ENCODE measurements at places on chromosomes 6 and 20. TPM values are rescaled to one million over a fixed set of nuclear protein-coding genes. Genes with fewer than 3 reads are reported as not detected.

DNA sequence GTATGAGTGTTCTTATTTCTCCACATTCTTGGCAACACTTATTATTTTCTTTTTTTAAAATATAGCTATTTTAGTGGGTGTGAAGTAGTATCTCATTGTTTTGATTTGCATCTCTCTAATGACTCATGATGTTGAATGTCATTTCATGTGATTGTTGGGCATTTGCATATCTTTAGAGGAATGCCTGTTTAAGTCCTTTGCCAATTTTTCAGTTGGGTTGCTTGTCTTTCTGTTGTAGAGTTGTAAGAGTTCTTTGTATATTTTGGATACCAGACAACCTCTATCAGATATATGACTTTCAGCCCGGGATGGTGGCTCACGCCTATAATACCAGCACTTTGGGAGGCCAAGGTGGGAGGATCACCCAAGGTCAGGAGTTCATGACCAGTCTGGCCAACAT lies 5.1 kb upstream of the POPDC3 start:
- H3K36me3 ChIP-seq, result peaks cover 3% of the 10 kb centered on the region
- no peak overlapping the region for H3K27ac ChIP-seq
- H3K4me3 ChIP-seq, result no peak overlapping the region
- H3K27me3 ChIP-seq, result peaks cover 13% of the 10 kb centered on the region
- DNase-seq, result no peak

DNA sequence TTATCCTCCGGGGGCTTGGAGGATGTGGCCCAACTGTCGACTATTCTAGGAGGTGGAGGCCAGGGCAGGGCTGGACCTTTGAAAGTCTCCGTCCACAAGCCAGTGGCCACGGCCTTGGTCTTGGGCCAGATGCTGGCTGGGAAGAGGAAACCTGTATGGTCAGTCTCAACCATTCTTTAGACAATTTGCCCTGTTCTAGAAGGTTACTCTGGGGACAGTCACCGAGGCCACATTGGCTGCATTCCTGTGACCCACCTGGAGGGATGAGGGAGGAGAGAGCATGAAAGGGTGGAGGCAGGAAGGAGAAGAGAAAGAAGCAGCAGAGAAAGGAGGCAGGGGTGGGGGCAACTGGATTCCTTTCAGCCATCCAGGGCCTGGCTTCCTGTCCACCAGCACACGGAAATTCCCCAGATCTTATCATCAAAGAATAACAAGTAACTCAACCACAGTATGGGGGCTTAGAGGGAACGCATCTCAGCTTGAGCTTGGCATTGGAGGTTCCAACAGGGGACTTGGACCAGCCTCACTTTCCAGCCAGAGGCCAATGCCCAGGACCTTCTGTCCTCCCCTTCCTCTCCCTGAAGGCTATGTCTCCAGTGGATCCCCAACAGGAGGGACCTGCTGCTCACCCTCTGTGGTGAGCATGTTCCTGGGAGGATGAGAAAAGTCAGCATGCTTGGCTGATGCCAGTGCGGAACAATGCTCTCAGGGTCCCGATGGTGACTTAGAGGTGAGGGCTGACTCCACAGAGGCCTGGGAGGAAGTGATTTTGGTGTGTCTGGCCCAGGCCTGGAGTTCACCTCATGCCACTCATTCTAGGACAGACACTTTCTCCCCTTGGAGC lies 30.4 kb downstream of the TGM2 start:
- DNase-seq, result no peak
- no peaks in the 10 kb centered on the region for H3K27me3 ChIP-seq
- H3K27ac ChIP-seq, result no peak overlapping the region
- H3K36me3 ChIP-seq, result no peaks in the 10 kb centered on the region
- H3K4me3 ChIP-seq, result no peak overlapping the region
- no peaks in the 10 kb centered on the region for H3K4me1 ChIP-seq

DNA sequence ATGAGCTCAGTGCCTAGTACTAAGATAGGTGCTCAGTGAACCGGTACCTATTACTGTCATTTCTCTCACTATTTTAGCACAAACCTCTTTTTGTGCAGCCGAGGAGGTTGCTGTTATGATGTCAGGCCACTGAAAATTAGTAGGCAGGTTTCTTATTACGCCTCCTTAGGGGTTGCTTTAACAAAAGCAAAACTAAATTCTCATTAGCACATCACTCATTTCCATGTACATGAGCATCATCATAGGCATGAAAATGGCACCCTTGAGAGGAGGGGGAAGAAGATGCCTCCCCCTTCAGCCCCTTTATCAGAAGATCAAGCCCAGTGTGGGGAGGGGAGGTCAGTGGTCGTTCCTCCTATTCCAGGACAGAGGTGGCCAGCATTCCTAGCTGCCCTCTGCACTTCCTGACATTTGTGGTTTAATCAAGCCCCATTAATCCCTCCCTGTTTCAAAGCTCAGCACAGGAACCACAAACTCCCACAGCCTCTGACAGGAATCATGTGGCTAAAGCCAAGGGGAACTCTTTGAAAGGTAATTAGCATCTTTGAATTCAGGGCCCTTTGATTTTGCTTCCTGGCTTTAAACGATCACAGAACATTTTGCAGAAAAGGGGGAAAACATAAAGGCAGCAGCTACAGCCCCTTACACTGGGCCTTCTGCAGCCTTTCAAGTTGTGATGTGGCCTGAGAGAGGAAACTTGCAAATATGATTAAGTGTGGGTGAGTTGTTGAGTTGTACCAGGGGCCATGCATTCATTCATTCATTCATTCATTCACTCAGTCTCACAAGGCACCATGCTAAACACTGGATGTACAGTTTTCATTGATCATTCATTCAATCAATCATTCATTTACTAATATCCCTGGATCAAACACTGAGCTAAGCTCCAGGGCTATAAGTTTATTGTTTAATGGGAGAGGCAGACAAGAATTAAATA lies 31.9 kb upstream of the PSMF1 start:
- no peak overlapping the region for H3K27ac ChIP-seq
- H3K27me3 ChIP-seq, result no peaks in the 10 kb centered on the region
- no peak for DNase-seq
- H3K4me1 ChIP-seq, result no peaks in the 10 kb centered on the region
- H3K4me3 ChIP-seq, result no peak overlapping the region
- no peaks in the 10 kb centered on the region for H3K36me3 ChIP-seq

DNA sequence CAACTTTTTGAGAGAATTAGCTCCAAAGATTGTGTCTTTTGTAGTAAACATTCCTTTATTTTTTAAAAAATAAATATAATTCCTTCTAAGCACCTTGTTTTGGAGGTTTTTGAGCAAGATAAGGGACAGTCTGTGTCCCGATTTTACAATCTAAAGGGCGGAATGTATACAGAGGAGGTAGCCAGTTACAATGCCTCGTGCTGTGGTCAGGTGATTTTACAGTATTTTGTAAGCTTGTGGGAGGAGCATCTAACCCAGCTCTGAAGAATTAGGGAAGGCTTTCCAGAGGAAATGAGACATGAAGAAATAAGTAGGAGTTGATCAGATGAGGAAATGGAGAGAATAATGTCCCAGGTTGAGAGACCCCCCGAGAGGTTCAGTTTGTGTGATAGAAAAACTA lies 1.3 kb downstream of the HINT3 start:
- no peaks in the 10 kb centered on the region for H3K27me3 ChIP-seq
- no peaks in the 10 kb centered on the region for H3K36me3 ChIP-seq
- peak overlapping the region; percentile 74 for H3K4me3 ChIP-seq
- H3K27ac ChIP-seq, result peak overlapping the region; percentile 98

DNA sequence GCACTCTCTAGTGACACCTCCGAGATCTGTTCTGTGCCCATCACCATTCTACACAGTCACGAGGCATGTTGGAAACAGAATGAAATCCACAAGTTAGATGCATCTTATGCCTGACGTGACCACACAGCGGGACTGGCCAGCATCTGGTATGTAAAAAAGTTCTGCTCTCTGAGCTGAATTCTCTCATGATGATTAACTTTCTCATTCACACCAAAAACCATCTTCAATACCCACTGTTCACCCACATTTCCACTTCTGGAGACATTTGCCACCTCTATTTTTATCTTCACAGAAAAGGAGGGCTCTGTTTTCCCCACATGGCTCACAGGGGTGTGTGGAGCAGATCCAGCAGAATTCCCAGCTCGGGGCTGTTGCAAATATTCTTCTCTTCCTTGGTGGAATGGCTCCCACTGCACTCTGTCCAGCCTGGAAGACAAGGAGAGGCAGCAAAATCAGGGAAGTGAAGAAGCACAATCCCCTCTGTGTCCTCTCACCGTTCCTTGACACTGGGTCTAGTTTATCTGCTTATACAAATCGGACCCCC lies 303.4 kb downstream of the TAF4 start:
- H3K36me3 ChIP-seq, result no peaks in the 10 kb centered on the region
- no peak overlapping the region for H3K4me3 ChIP-seq
- no peaks in the 10 kb centered on the region for H3K27me3 ChIP-seq
- no peak overlapping the region for H3K27ac ChIP-seq

- no peak for DNase-seq
- H3K4me3 ChIP-seq, result no peak within 1 kb of the TSS
- H3K4me1 ChIP-seq, result no peaks in the 10 kb centered on the region
- H3K36me3 ChIP-seq, result no peaks in the 10 kb centered on the region
- no peaks in the 10 kb centered on the region for H3K27me3 ChIP-seq
These were observed at the start of gene DEFB123 for GRCh38 chr20:31440012-31440659. Gene DEFB123, plus strand, starts transcription at chr20:31440632. Its CDS starts 67 bp downstream, at chr20:31440699.

- DNase-seq, result no peak
- no peaks in the 10 kb centered on the region for H3K36me3 ChIP-seq
- H3K27me3 ChIP-seq, result no peaks in the 10 kb centered on the region
- no peak overlapping the region for H3K27ac ChIP-seq
- H3K4me1 ChIP-seq, result peaks cover 3% of the 10 kb centered on the region
These were observed 1.5 kb upstream of the MAPK13 start for GRCh38 chr6:36128793-36129192.

DNA sequence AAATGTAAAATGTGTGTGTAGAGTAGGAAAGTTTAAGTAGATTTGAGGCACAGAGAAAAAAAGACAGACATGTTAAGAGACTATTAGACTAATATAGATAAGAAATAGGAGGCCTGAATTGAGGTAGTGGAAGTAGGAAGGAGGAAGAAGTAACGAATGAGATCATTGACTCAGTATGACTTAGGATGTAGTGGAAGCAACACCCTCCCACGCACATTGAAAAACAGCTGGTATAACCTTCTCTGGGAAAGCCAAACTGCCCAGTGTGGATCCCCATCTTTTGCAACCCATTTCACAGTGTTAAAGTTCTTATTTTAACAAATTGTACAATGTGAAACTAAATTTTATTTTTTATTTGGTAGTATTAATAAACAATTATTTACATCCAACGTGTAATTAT lies 89.1 kb downstream of the GRIK2 start:
- no peaks in the 10 kb centered on the region for H3K27me3 ChIP-seq
- no peaks in the 10 kb centered on the region for H3K4me1 ChIP-seq
- no peaks in the 10 kb centered on the region for H3K36me3 ChIP-seq
- no peak overlapping the region for H3K27ac ChIP-seq
- no peak overlapping the region for H3K4me3 ChIP-seq
- DNase-seq, result no peak

- no peaks in the 10 kb centered on the region for H3K27me3 ChIP-seq
- no peak overlapping the region for H3K4me3 ChIP-seq
- no peaks in the 10 kb centered on the region for H3K4me1 ChIP-seq
- no peaks in the 10 kb centered on the region for H3K36me3 ChIP-seq
These were observed 47.8 kb downstream of the TFEB start for GRCh38 chr6:41687501-41688175.

DNA sequence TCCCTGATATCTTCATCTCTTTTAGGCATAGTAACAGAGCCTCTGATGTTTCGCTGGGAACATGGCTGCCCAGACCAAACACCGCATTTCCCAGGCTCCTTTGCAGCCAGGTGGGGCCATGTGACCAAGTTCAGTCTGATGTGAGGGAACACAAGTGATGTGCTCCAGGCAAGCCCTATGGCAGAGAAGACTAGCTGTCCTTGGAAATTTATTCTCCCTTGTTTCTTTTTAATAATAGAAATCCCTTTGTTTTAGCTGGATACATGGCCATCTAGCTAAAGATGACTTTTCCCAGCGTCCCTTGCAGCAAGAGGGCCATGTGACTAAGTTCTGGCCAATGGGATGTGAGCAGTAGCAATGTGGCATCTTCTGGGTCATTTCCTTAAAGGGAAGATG lies 30.8 kb downstream of the SLC2A10 start:
- peak overlapping the region; percentile 25 for H3K27ac ChIP-seq
- no peak overlapping the region for H3K4me3 ChIP-seq

GTPBP2 gene
- 43.6 TPM for total RNA-seq

BTN1A1 gene
- total RNA-seq, result not detected

KIF6 gene
- total RNA-seq, result 0.80 TPM

ZFP64 gene
- 13.0 TPM for total RNA-seq

BPIFA1 gene
- total RNA-seq, result not detected

TREML4 gene
- total RNA-seq, result not detected

DAAM2 gene
- 16.2 TPM for total RNA-seq

Data from breast epithelium (tissue), 4 donors.